ENCODE measurements at places on chromosomes 3 and 15. TPM values are rescaled to one million over a fixed set of nuclear protein-coding genes. Genes with fewer than 3 reads are reported as not detected.

BTLA gene
- total RNA-seq: 0.68 TPM

ATP8B4 gene
- total RNA-seq: 19.1 TPM

TM6SF1 gene
- total RNA-seq: 11.3 TPM

CNTN6 gene
- total RNA-seq: 0.48 TPM

SPTBN5 gene
- total RNA-seq: 5.5 TPM

All from aorta (tissue), 5 donors.